ENCODE measurements at places on chromosomes 4 and X.

DNA sequence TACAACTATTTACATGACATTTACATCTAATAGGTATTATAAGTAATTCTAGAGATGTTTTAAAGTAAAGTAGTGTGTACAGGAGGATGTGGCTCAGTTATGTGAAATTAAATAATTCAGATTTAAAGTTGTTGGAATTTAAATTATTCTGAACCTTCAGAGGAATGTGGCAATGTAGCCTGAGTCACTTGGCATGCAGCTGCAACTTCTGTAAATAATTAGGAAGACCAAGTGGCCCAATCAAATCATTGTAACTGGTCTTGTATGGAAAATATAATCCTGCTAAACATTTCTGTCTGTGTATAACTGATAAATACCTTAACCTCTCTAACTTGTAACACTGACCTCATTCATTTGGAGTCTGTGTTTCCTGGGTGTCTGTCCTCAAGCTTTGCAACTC, 828.9 kb downstream of the GLUD2 start:
- DNase-seq = no peak

GRCh38 chr4:112552668-112553067, 36.7 kb upstream of the NEUROG2 start:
- no peak for DNase-seq

- no peak for DNase-seq
Observed at GRCh38 chr4:152974468-152975379, 38.6 kb downstream of the FHDC1 start.

- DNase-seq = no peak
Observed at GRCh38 chrX:69932323-69932722, 117.4 kb downstream of the AWAT2 start.

GRCh38 chr4:85084371-85085094, 118.0 kb upstream of the WDFY3 start:
- DNase-seq = no peak

- no peak for DNase-seq
Observed at GRCh38 chr4:17134565-17134964, 236.1 kb upstream of the LDB2 start.

- no peak for DNase-seq
Observed at GRCh38 chr4:138045036-138045435, 197.1 kb downstream of the SLC7A11 start.

- DNase-seq = no peak
Observed at GRCh38 chr4:182809417-182810102, 107.6 kb downstream of the DCTD start.

DNA sequence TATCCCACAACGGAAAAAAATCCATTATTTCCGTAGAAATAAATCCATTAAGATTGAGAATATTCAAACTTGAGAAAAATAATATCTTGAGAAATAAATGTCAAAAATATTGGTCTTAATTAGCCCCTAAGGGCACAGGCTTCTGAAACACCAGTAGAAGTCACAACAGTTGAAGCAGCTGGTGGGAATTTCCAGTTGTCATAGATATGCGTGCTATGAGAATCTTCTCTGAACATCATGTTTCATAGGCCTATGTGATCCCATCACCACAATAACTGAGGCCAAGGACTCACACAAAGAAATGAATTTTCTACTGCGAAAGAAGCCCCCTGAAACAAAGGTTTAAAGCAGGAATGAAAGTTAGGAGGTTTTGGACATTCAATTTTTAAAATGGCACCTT, 292.0 kb downstream of the DTHD1 start:
- DNase-seq = no peak

GRCh38 chr4:42628740-42629139, 28.2 kb downstream of the ATP8A1 start:
- DNase-seq = no peak

- no peak for DNase-seq
Observed at GRCh38 chr4:153345012-153345981, 809 bp downstream of the MND1 start.

- no peak for DNase-seq
Observed at GRCh38 chr4:120062663-120063195, 3.9 kb downstream of the MAD2L1 start.

GRCh38 chr4:128338634-128339355, 51.2 kb upstream of the PGRMC2 start:
- no peak for DNase-seq

DNA sequence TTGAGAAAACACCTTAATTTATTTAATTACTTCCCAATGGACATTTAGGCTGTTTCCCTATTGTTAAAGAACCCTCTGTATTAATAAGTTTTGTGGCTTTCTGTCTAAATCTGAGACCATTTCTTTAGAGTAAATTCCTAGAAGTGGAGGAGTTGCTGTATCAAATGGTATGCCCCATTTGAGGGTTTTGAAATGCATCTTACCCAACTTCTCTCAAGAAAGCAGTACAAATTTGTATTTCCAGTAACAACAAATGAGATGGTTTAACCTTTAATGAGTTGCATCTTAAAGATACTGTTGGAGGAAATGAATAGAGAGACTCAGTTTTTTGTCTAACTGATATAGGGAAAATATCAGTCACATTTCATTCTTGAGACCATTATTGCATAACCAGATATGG, 70.5 kb upstream of the CBLL2 start:
- no peak for DNase-seq

DNA sequence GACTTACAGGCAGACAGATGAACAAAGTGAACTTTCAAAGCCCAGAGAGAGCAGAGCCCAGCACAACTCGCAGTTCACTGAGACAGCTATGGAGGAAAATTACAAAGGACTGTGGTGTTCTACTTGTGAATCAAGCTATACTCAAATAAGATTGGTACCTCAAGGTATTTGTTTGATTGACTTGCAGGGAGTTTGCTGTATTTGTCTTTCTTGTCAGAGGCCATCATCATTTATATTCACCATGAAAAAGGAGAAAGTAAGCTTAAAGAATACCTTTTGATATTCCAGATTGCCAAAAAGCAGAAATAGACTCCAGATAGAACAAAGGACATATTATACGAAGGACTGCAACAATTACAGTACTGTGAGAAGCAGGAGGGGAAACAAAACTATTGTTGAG, 1047.9 kb downstream of the RPA4 start:
- DNase-seq = no peak

DNA sequence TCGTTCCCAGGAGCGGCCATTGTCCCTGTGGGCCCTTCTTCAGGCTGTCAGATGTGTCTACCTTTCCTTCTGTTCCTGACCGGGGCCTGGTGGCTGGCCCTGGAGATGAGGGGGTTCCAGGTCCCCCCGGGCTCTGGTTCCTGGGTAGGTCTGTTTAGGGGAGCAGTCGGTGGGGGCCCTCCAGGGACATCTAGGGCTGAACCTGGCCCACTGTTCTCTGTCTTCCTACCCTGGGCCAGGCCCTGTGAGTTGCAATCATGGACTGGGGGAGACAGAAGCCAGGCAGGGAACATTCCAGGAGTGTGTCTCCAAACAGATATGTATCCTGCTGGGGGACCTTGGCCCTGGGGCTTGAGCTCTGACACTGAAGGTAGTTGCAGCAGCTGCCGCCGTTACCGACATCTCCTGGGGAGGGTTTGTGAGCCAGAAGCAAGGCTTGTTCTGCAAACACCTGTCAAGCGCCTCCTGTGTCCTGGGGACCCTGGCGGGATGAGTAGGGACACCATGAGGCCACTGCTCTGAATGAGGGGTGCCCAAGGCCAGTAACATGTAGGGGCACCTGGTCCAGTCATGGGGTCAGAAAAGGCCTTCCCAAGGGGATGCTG, 49.5 kb upstream of the ADRA2C start:
- no peak for DNase-seq

GRCh38 chr4:60313611-60314178, 886.4 kb upstream of the ADGRL3 start:
- no peak for DNase-seq
